Stimulated activated CD8-positive, alpha-beta memory T cell treated with anti-CD3 and anti-CD28 coated beads, Interleukin-2, amount 100 ng/mL, for 1 hour (primary cell): ENCODE measurements at places on chromosomes 1 and 21.

DNA sequence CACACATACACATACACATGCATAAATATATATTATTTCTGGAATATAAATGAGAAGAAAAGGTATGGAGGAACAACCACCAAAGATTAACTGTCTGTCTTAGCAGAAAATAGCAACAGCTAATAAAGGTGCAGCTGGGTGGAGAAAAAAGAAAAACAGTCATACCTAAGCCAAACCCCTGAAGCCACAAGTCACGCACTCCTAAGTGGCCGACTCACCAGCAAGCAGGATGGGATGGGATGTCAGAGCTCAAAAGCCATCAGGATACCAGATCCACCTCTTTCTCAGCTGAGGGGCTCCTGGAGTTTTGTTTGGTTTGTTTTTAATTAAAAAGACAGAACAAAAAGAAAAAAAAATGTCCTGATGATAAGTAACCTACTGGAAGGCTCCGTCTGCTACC is 64.7 kb upstream of the HIVEP3 start:
- no peak for DNase-seq

GRCh38 chr1:174217248-174217647 is 57.9 kb downstream of the RABGAP1L start:
- DNase-seq = no peak

- DNase-seq = no peak
Observed at GRCh38 chr1:228104526-228105269, 1.6 kb upstream of the C1orf35 start.

- no peak for DNase-seq
Observed at GRCh38 chr21:46083791-46084561, 13.9 kb upstream of the COL6A2 start.

DNA sequence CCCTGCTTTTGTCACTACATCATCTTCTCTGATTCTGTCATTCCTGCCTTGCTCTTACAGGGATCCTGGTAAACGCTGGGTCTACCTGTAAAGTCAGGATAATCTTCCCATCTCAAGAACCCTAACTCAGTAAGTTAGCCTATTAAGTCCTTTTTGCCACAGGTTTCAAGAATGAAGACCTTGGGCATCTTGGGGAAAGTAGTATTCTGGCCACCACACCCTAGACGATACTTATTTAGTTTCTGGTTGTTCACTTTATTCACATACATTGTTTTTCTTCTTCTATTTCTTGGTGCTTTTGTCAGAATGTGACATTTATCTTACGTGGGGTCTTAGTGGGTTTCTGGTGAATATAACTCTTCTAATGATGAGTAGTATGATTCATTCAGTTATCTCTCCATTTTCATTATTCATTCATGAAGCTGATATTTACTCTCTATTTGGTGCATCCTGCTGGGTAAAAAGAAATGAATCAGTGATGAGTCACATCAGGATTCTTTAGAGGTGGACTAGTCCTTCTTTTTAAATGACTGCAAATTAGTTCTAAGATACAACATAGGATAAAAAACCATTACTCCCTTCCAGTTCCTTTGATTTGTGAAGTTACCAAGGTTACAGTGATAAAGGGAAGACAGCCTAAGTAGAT is 514.4 kb upstream of the B3GALT2 start:
- DNase-seq = no peak

- no peak for DNase-seq
Observed at GRCh38 chr1:209199822-209200221, 383.7 kb upstream of the CAMK1G start.

- no peak for DNase-seq
Observed at GRCh38 chr1:247500865-247501264, 35.4 kb downstream of the OR2C3 start.

DNA sequence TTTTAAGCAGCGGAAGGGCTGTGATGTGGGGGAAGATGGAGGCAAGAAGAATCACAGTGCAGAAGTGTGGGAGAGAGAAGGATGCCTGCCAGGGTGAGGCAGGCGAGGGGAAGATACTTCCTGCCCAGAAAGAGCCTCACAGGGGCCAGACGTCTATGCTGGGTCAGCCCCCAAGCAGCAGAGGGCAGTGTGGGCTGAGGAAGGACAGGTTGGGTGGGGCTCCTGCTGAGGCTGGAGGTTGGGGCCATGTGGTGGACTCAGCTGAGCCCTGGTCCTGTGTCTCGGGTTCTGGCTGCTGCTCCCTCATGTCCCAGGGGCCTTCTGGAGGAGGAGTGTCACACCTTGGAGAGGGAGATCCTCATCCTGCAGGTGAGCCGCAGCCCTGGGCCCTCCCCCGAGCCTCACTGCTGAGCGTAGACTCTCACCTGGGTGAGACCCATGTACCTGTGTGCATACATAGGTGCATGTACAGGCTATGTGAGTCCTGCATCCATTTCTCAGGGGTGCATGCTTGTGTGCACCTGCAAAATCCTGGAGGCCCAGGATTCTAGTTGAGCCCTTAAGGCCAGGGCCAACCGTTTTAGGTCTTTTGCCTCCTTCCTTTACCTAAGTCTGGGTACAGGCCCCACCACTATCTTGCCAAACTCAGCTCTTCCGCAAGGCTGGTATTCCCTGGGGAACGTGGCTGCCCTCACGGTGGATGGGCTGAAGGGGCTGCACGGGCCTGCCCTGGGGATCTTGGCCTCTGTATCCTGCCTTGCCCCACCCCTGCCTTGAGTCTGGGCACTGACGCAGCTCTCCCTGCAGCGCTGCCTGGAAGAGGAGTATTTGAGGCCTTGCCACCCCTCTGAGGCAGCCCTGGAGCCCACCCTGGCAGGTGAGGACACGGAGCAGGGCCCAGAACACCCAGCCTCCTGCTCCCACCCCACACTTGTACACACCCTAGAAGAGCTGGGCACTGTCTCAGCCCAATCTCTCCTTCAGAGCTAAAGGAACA is 3.7 kb downstream of the CCDC24 start:
- no peak for DNase-seq

- DNase-seq = no peak
Observed at GRCh38 chr21:38367646-38368045, 110.9 kb downstream of the KCNJ15 start.
